Stimulated activated CD4-positive, alpha-beta T cell treated with anti-CD3 and anti-CD28 coated beads, Interleukin-4, amount 100 ng/mL, for 24 hours (primary cell): ENCODE measurements at places on chromosomes 1 and 21.

- no peak for DNase-seq
Observed at GRCh38 chr21:31922881-31923280, 50.1 kb downstream of the HUNK start.

DNA sequence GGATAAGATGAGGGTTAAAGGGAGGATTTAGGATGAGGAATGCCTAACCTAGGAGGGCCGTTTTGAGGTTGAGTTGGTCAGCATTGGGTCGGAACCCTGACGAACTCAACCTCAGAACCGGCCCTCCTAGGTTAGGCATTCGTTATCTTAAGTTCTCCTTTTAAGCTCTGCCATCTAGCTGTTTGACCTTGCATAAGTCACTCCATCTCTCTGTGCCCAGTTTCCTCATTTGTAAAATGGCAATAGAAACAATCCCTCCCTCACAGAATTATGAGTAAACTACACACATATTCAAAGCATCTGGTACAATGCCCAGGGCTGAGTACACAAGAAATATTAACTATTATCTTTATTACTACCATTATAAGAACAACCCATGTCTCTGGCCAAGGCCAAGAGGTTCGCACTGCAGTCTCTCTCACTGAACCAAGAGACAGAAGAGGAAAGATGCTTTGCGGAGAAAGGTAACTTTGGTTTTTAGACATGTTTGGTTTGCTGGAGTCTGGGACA lies 4.8 kb downstream of the ABCB10 start:
- no peak for DNase-seq

- no peak for DNase-seq
Observed at GRCh38 chr21:35198565-35198964, 149.5 kb upstream of the RUNX1 start.

GRCh38 chr1:93571623-93572310 lies 109.9 kb downstream of the BCAR3 start:
- no peak for DNase-seq

DNA sequence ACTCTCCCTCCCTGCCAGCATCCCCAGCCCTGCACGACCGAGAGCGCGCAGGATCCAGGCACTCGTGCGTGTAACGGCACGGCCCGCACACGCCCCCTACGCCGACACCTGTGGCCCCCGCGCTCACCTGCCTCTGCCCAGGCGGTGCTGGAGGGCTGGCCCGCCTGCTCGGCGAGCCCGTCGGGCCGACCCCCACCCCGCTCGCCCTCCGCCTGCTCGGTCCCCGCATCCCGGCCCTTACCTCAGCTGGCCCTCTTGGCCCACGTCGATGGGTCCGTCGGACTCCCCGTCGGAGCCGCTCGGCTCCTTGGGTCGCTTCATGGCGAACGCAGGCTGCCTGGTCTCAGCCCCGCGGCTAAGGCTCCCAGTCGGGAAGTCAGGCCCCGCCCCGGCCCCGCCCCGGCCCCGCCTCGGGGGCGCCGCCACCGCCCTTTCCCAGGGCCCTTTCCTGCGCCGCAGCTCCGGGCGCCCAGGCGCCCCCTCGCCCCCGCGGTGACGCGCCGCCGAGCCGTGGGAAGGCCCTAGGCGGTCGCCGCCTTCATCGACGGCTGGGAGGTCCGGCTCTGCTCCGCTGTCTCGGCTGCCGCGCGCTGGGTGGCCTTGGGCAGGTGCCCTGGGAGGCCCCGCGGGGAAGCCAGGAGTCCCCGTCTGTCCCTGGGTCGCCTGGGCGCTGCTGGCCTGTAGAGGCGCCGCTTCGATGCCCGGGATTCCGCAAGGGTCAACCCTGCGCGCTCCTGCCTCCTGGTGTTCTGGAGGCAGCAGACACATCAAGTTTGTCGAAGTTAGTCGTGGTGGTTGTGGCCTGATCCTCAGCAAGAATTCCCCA lies at the start of gene HEYL:
Gene HEYL, minus strand, starts transcription at position 339 of the 826 bp plus-strand sequence. Its CDS starts 18 bp downstream, at position 321.
- DNase-seq = peak; percentile 64
